Head of caudate nucleus (tissue), 42 donors: ENCODE measurements at places on chromosomes 5 and 9.

- no peak for DNase-seq
Observed at GRCh38 chr9:107389617-107390071, 99.9 kb downstream of the KLF4 start.

- no peak for DNase-seq
Observed at GRCh38 chr9:88938189-88938588, 53.1 kb upstream of the S1PR3 start.

- no peak for DNase-seq
Observed at GRCh38 chr9:117307701-117308100, 107.2 kb downstream of the ASTN2 start.

GRCh38 chr5:170442921-170443320 lies 53.8 kb upstream of the KCNMB1 start:
- no peak for DNase-seq

DNA sequence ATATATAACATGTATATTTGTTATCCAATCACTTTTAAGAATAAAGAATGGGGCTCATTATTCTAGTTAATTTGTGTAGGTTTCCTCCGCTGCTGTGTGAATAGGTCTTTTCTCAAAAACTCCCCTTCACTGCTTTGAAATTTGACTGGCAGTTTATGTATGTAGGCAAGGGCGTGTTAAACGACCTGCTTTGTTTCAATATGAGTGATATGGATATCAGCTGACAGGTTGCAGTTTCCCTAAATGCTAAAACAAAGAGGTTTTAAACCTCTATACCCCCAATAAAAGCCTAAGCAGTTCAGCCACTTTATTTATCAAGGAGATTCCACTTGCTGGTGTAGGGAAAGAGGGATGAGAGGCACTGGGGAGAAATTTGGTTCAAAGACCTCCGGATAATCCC lies 159.6 kb downstream of the TMEM167A start:
- DNase-seq = no peak

- DNase-seq = no peak
Observed at GRCh38 chr5:140827704-140828361, at the start of gene PCDHA6. TSS of gene PCDHA6 (plus strand) at chr5:140827960. CDS start at chr5:140828092, 132 bp downstream.

DNA sequence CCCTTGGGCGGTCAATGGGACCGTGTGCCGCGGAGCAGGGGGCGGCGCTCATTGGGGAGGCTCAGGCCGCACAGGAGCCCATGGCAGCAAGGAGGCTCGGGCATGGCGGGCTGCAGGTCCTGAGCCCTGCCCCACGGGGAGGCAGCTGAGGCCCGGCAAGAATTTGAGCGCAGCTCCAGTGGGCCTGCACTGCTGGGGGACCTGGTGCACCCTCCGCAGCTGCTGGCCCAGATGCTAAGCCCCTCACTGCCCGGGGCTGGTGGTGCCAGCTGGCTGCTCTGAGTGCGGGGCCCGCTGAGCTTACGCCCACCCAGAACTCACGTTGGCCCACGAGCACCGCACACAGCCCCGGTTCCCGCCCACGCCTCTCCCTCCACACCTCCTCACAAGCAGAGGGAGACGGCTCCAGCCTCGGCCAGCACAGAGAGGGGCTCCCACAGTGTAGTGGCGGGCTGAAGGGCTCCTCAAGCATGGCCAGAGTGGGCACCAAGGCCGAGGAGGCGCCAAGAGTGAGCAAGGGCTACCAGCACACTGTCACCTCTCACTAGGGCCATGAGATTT lies 141.1 kb upstream of the OR13F1 start:
- DNase-seq = no peak

DNA sequence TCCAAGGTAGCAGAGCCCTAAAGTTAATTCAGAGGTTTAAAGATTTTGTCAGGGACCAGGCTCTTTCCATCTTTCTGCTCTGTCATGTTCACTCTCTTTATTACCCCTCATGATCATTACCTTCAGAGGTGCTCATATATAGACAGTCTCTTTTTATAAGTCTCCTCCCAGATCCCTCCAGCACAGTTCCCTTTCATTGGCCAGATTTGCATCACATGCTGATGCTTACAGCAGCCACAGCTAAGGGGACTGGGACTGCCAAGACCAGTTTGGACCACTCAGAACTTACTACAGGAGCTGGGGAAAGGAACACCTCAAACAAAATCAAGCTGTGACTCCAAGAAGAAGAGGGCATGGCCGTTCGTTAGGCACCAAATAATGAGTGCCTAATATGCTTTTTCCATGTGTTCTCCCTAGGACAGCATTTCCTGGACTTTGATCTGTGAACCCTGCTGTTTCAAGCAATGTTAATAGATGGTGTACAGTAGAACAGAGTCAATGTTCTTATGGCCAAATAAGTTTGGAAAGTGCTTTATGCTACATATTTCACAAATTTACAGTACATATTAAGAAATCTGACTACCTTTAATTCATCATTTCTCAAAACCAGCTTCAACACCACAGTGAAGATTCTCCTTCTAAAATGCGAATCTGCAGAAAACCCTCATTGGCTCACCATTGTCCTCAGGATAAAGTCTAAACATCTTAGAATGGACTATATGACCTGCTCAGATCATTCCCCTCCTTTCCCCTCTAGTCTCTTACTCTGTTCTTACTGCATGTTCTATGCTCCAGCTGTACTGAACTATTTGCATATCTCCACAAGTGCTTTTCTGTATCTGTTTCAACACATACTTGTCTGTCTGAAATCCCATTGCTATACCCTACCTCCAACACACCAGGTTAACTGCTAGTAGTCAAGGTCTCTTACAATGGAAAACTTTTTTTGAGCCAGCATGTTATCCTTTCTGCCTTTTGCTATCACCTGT lies 3.4 kb downstream of the C5orf58 start:
- no peak for DNase-seq

- DNase-seq = no peak
Observed at GRCh38 chr9:5999443-6000101, 15.9 kb downstream of the RANBP6 start.

DNA sequence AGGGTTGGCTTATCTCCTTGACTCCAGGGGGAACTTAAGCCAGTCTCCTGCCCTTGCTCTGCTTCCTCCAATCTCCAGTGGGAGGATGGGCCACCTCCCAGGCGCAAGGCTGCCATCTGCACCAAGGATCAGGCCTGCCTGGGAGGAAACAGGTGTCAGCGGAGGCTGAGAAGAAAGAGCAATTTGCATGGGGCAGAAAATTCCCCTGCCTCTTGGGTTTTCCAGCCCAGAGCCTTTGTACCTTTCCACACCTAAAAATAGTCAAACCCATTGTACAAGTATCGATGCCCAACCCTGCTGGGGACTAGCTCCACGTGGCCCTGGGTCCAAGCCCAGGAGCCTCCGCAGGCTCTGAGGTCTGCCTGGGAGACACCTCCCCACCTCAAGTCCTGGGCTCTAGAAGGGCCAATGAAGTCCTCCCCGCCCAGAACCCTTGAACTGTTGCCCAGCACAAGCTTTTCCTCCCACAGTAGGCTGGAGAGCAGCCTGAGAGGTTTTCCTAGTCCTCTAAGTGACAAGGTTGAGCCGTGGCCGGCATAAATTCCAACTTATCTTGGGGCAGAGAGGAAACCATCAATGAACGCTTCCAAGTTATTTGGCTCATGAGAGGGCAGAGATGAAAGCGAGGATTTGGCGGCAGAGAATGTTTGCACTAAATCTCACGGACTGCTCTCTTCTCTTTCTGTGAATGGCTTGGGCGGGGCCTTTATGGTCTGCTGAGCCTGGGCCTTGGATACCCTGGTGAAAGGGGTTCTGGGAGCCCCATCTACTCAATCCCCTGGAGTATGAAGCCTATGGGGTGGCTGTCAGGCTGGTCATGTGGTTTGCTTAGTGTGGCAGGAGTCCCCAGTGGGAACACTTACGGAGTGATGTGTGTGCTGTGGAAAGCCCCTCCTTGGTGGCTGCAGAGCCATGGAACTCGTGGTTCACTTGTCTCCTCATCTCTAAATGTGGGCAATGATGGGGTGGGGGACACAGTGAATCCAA lies 15.6 kb downstream of the JADE2 start:
- DNase-seq = no peak

GRCh38 chr5:66570201-66570600 lies 26.0 kb upstream of the MAST4 start:
- no peak for DNase-seq

DNA sequence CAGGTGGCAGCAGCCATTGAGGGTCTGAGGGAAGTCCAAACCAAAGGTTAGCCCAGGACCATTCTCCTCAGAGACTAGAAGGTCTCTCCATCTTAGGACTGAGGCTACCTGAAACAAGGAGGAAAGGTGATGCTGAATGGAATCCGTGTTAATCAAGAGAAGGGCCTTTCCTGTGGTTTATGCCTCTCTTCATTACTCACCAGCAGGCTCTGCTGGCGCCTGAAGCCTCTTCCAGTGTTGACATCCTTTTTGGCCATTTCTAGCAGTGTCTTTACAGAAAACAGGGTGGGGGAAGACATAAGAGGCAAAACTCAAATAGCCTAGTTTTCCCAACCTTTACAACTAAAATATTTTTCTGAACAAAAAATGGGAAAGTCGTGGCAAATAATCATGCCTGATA lies 98.0 kb downstream of the ENC1 start:
- DNase-seq = no peak

DNA sequence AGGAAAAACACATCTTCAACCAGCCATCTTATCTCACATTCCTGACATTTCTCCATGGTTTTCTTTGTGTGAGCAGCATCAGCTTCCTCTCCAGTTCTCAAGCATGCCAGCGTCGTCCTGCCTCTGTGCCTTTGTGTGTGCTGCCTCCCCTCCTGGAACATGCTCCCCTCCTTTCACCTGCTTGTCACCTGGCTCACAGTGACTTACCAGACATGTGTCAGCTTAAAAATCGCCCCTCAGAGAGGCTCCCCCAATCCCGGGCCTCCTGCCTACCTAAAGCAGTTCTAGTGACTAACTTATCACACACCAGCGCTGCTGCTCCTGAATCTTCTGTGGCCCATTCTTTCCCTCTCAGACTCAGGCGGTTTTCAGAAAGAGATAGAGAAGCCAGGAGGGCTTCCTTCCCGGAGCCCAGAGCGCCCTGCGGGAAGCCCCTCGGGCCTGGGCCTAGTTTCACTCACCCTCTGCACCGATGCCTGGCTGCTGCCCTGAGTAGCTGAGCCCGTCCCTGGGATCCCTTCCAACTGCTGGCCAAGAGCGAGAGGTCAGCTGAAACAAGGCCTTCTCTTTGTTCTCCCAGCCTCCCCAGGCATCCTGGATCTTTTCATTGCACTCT lies 51.1 kb upstream of the MVB12B start:
- DNase-seq = peak; percentile 73

DNA sequence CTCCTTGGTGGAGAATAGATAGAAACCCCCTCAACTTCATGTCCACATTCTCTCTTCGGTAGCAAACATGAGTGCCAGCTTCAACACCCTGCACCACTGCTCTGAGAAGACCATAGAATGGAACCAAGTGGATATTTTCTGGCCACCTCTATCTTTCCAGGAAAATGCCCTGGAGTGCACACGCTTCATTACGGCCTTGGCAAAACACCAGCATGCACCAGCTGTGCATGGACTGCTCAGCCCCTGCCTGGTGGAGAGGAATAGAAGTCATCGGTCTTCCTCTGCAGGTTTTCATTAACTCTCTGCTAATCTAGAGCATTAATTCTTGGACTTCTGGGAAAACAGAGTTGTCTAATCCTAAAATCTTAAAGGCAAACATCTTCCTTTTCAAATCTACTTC lies 211.6 kb upstream of the TMEM161B start:
- no peak for DNase-seq

DNA sequence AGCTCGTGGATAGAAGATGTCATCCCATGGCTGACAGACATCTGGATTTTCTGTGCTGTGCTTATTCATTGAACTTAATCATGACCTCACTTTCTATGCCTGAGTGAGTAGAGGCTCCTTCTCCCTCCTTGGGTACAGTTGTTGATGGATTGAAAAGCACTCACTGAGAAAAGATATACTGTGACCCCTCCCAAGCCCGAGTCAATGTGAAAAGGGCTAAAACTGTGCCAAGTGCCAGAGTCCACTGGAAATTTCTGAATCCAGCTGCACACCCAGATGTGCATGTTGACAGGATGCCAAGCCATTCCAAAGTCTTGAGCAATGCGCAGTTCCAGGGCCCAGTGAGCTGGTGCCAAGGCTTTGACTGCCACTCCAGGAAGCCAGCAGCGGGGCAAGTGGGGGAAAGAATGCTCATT lies 473.0 kb downstream of the NTRK2 start:
- peak; percentile 16 for DNase-seq

GRCh38 chr9:84301851-84302250 lies 38.7 kb downstream of the SLC28A3 start:
- DNase-seq = no peak

GRCh38 chr9:137740312-137740711 lies 121.5 kb downstream of the EHMT1 start:
- DNase-seq = no peak

- no peak for DNase-seq
Observed at GRCh38 chr9:91900797-91901177, 49.2 kb downstream of the ROR2 start.

- no peak for DNase-seq
Observed at GRCh38 chr5:65248896-65249295, 232.8 kb downstream of the ADAMTS6 start.

GRCh38 chr9:87372356-87372851 lies 125.3 kb upstream of the DAPK1 start:
- no peak for DNase-seq

DNA sequence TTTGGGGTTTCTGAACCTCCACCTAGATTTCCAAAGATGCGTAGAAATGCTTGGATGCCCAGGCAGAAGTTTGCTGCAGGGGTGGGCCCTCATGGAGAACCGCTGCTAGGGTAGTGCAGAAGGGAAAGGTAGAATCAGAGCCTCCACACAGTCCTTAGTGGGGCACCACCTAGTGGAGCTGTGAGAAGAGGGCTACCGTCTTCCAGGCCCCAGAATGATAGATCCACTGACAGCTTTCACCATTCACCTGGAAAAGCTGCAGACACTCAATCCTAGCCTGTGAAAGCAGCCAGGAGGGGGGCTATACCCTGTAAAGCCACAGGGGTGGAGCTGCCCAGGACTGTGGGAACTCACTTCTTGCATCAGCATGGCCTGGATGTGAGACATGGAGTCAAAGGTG lies 13.3 kb upstream of the HSDL2 start:
- no peak for DNase-seq

GRCh38 chr9:112348257-112349007 lies 15.0 kb upstream of the PTBP3 start:
- DNase-seq = peak; percentile 76

DNA sequence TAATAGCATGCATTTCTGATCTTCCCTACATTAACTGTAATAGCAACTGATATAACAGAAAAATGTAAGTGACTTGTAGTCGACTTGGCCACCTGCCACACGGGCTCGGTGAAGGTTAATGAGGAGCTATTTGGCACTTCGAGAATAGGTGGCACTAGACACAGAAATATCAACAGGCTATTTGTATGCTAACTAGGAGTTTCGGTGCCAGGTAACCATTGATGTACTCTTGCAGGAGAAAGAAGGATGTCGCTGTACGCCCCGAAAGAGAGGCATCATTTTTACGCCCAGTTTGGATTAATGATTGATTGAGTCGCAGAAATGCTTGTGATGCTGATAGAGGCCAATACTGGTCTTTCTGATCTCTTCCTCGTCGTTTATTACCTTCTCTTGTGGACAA lies 516 bp upstream of the DMRT2 start:
- no peak for DNase-seq

- DNase-seq = no peak
Observed at GRCh38 chr5:115758356-115758755, 58.1 kb downstream of the CDO1 start.

- DNase-seq = no peak
Observed at GRCh38 chr9:34331196-34331595, 1.8 kb downstream of the NUDT2 start.
